ENCODE measurements at places on chromosomes 3 and 15. TPM values are rescaled to one million over a fixed set of nuclear protein-coding genes. Genes with fewer than 3 reads are reported as not detected.

SLC12A1 gene
- total RNA-seq = not detected

FYCO1 gene
- total RNA-seq = 3.7 TPM

SLC51B gene
- not detected for total RNA-seq

CFAP161 gene
- total RNA-seq = 0.25 TPM

CTXN2 gene
- total RNA-seq = not detected

KLHL40 gene
- total RNA-seq = not detected

SLC24A5 gene
- not detected for total RNA-seq

FOXL2 gene
- 0.06 TPM for total RNA-seq

WDR93 gene
- not detected for total RNA-seq

P3H2 gene
- total RNA-seq = 22.7 TPM

CFAP100 gene
- not detected for total RNA-seq

ZNF619 gene
- 3.1 TPM for total RNA-seq

NOX5 gene
- total RNA-seq = not detected

GOLGA6L7 gene
- not detected for total RNA-seq

SLC22A14 gene
- not detected for total RNA-seq

IVD gene
- 9.1 TPM for total RNA-seq

RLBP1 gene
- not detected for total RNA-seq

RYR3 gene
- total RNA-seq = 0.16 TPM

LRRK1 gene
- total RNA-seq = 2.9 TPM

TMOD3 gene
- 21.2 TPM for total RNA-seq
